Purkinje cell (primary cell): ENCODE measurements at places on chromosomes 3 and 15. TPM values are rescaled to one million over a fixed set of nuclear protein-coding genes. Genes with fewer than 3 reads are reported as not detected.

Gene ARGFX
- polyA plus RNA-seq: not detected in 2 replicates

Gene CCR8
- not detected in 2 replicates for polyA plus RNA-seq

Gene DUOX1
- not detected in 2 replicates for polyA plus RNA-seq

Gene GRIP2
- polyA plus RNA-seq: 0.36 and 1.6 TPM in 2 replicates

Gene VPS39
- 22.1 and 29.9 TPM in 2 replicates for polyA plus RNA-seq

Gene ROPN1
- polyA plus RNA-seq: 2.9 TPM in 1 of 2 replicates, not detected in the other

Gene CACNA1D
- polyA plus RNA-seq: 1.9 and 3.1 TPM in 2 replicates

Gene UNC13C
- polyA plus RNA-seq: 3.1 and 5.0 TPM in 2 replicates

Gene HRH1
- 0.54 TPM in 1 of 2 replicates, not detected in the other for polyA plus RNA-seq

Gene LCMT2
- 1.9 and 3.5 TPM in 2 replicates for polyA plus RNA-seq

Gene TGM5
- 0.24 TPM in 1 of 2 replicates, not detected in the other for polyA plus RNA-seq

Gene MAGI1
- polyA plus RNA-seq: 10.8 and 16.4 TPM in 2 replicates

Gene ZNF385D
- polyA plus RNA-seq: 179 and 191 TPM in 2 replicates

Gene NANOGP8
- not detected in 2 replicates for polyA plus RNA-seq

Gene STAC
- 0.85 and 7.7 TPM in 2 replicates for polyA plus RNA-seq

Gene HDC
- polyA plus RNA-seq: 1.2 and 2.6 TPM in 2 replicates

Gene UBAP1L
- 2.3 and 2.7 TPM in 2 replicates for polyA plus RNA-seq

Gene CMTM8
- 1.7 TPM in 1 of 2 replicates, not detected in the other for polyA plus RNA-seq

Gene KLHL40
- polyA plus RNA-seq: not detected in 2 replicates

Gene AVEN
- 8.6 and 9.9 TPM in 2 replicates for polyA plus RNA-seq

Gene CLRN1
- not detected in 2 replicates for polyA plus RNA-seq

Gene DENND6A
- polyA plus RNA-seq: 3.2 and 6.3 TPM in 2 replicates

Gene PIGZ
- 1.4 and 1.7 TPM in 2 replicates for polyA plus RNA-seq

Gene LYZL4
- not detected in 2 replicates for polyA plus RNA-seq

Gene SUSD5
- 0.62 and 0.97 TPM in 2 replicates for polyA plus RNA-seq

Gene EPHB3
- polyA plus RNA-seq: 0.05 and 0.20 TPM in 2 replicates

Gene DAZL
- not detected in 2 replicates for polyA plus RNA-seq

Gene ELL3
- polyA plus RNA-seq: not detected in 2 replicates

Gene WDR82
- polyA plus RNA-seq: 13.3 and 13.4 TPM in 2 replicates

Gene NAALADL2
- polyA plus RNA-seq: 5.1 and 24.4 TPM in 2 replicates

Gene SYNPR
- polyA plus RNA-seq: 8.6 and 36.9 TPM in 2 replicates

Gene BCL6
- 13.4 and 13.7 TPM in 2 replicates for polyA plus RNA-seq

Gene ITGA11
- 0.06 and 0.42 TPM in 2 replicates for polyA plus RNA-seq

Gene HHLA2
- polyA plus RNA-seq: 0.90 TPM in 1 of 2 replicates, not detected in the other
